ENCODE measurements at places on chromosomes 12 and 14.

DNA sequence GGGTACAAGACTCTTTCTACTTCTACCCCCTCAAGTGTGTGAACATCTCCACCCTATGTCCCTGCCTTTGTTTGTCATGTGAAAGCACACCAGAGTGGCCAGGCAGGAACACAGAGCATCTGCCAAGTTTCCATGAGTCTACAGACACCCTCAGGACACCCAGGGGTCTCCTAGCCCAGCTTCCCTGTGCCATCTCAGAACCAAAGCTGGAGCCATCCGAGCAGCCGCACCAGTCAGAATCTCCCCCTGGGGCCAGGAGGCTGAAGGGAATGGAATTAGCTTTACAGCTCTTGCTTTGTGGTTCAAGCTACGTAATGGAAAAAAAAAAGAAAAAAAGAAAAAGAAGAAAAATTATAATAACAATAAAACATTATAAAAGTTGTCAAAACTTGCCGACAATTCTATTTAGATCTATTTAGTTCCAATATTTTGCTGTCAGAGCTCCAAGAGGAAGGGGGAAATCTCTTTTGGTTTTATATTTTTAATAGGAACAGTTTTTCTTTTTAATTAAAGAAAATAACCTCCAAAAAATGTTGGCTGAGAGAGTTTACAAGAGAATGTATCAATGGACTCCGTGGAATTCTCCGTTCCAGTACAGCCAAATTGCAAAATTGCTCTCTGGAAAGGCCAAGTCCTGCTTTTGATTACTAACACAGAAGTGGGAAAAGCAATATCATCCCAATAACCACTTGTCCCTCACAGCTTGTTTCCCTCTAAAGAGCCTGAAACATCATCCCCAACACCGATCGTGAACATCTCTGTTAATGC lies 37.1 kb downstream of the TBX5 start:
- no peak for DNase-seq

DNA sequence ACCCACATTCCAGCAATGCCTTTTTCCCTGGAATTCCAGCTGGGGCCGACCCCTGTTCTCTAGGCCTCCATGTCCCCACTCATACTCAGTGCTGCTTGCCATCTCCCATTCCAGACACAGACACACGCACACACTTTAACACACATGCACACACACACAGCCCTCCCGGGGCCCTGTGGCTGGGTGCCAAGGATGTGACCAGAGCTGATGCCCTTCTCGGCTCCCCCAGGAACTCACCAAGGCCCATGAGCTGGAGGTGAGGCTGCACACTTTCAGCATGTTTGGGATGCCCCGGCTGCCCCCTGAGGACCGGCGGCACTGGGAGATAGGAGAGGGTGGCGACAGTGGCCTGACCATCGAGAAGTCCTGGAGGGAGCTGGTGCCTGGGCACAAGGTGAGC lies 4.3 kb downstream of the PLEKHG6 start:
- DNase-seq = no peak

DNA sequence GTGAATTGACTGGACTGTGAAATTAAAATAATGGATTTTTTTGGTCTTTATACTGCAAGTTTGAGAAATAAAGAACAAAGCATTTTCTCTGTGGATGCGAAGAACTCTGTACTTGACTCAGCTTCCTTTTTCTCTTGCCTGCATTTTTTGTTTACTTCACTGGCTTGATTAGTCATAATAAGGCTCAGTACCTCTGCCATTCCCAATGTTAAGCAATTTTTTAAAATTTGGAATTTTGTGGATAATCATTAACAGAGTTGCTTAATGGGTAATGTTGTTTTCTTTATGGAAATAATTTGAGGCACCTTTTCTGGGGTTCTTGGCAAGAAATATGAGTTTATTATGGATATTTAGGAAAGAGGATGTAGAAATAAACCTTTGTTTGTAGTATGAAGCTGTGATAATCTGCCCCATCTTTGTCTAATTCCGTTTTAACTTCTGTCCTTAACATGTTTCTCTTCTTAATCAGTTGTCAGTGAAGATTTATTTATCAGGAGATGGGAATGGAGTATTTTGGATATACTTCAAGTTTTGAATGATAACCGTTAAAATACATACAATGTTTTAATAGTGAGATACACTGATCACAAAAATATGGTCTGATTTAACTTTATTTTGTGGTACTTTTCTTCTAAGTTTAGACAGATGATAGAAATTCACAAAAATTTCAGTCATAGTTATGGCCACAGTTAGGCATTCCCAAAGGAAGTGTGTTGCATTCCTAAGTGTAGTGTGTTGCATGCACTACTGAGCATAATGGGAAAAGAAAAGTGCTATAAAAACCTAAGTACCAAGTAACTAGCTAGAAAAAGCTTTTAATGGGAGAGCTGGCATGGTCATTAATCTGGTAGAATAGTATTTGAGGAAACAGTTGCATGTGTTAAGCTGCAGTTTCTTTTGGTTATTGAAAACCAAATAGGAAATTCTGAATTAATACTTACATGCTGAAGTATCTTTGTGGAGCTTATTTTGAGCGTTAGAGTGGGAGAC lies 27.7 kb downstream of the WNK1 start:
- DNase-seq = peak; percentile 68

GRCh38 chr14:50062438-50063085 lies 53.8 kb downstream of the VCPKMT start:
- peak; percentile 75 for DNase-seq

Measured in EL (cell line).